ENCODE measurements at places on chromosomes 6 and 20.

- DNase-seq = no peak
These were observed 406.7 kb downstream of the LMBRD1 start for GRCh38 chr6:69390125-69390524.

- DNase-seq = no peak
These were observed 27.6 kb downstream of the MAP7 start for GRCh38 chr6:136522636-136523035.

- no peak for DNase-seq
These were observed 9.2 kb upstream of the GTF2H4 start for GRCh38 chr6:30898750-30899360.

DNA sequence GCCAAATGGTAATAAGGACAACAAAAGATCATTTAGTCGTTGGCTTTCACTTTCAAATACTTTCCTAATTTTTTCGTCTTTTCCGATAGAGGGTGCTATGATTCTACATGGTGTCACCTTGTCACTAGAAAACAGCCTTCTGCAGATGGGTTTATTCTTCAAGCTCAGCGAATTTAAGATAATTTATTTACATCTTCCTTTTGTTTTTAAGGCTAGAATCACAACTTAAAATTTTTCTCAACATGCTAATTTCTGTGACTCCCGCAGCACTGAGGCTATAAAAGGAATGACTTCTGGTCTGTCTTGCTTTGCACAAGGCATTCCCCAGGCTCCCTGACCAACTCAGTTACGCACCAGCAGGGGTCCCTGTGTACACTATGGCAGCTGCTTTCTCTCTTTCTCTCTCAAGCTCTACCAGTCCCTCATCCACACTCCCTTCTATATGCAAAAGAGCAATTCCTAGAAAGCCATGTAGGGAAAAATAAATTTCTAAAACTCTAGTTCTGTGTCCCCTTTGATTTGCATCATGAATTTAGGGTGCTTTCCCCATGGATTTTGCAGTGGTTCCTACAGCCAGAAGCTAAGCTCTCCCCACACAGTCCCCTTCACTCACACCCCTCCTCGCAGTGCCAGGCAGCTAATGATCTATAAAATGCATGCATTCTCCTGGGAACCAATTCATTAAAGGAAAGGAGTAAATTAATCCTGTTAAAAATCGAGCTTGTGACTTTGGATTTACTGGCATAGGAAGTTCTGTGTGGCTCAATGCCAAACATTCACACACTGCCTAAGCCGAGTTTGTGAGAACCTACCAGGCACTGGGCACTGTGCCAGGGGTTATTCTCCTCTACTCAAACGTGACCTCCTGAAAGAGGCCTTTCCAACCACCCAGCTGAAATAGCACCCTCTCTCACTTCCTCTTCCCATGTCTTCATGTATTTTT lies 74.5 kb downstream of the DCDC2 start:
- peak; percentile 47 for DNase-seq

DNA sequence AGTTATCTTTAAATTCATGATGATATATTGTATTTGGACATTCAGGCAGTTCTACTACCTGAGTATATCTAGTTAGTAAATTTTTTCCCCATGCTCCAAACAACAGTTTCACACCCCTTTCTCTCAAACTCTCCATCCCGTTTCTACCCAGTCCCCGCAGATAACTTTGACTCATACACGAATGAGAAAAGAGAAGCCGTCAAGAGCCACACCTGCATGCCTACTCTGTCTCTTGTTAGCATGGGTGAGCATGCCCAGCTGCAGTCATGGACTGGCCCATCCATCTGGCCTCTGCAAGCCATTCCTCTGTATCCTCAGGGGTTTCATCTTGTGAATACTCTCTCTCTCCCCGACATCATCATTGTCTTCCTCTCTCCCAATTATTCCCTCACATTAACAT lies 41.5 kb downstream of the MYB start:
- DNase-seq = no peak

GRCh38 chr6:70163795-70164194 lies 139.1 kb downstream of the COL9A1 start:
- no peak for DNase-seq

DNA sequence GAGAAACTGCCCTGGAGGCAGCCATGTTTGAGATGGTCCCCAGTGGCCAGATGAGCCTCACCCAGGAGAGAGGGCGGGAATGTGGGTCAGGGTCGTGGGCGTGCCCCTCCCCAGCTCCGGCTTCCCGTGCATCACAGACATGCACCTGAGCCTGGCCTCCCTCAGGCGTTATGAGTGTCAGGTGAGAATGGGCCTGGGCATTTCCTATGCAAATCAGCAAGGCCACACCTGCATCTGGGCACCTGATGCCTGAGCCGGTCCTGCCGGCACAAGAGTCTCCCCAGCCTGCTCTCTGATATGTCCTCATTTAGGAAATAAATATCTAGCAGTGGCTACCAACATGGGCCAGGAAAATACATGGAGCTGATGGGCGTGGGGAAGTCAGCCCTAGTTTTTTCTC lies 82.4 kb downstream of the RAMACL start:
- DNase-seq = no peak

- no peak for DNase-seq
These were observed 795 bp downstream of the MMP24OS start for GRCh38 chr20:35277127-35277526.

GRCh38 chr20:32831982-32832381 lies 12.2 kb downstream of the MAPRE1 start:
- DNase-seq = no peak

DNA sequence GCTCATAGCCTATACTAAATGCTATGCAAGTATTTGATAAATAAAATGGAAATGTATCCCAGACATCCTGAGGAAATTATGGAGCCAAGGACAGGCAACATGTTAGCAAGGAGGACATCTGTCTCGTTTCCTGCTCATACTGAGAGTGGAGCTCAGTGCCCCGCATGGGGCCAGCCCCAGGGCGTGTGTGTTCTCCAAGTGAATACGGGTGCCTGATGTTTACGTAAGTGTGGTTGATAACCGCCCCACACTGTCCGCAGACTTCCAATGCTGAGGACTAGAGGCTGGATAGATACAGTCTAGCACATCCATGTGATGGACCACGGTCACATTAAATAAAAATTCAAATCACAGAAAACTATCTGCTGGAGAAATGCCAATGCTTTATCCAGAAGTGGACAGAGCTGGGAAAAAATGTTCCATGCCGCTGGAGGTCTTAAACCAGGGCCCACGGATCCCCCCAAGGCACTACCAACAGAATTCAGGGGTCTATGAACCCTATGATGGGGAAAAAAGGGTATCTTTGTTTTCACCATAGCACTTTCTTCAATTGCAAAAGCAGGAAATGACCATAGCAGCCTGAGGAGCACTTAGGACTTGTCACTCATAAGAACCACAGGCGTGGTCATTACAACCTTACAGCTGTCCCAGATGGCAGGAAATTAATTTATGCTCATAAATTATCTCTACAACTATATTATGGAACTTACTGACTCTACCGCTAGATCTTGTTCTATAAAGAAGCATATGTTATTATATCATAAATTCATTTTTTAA lies 24.9 kb downstream of the TGM2 start:
- no peak for DNase-seq

DNA sequence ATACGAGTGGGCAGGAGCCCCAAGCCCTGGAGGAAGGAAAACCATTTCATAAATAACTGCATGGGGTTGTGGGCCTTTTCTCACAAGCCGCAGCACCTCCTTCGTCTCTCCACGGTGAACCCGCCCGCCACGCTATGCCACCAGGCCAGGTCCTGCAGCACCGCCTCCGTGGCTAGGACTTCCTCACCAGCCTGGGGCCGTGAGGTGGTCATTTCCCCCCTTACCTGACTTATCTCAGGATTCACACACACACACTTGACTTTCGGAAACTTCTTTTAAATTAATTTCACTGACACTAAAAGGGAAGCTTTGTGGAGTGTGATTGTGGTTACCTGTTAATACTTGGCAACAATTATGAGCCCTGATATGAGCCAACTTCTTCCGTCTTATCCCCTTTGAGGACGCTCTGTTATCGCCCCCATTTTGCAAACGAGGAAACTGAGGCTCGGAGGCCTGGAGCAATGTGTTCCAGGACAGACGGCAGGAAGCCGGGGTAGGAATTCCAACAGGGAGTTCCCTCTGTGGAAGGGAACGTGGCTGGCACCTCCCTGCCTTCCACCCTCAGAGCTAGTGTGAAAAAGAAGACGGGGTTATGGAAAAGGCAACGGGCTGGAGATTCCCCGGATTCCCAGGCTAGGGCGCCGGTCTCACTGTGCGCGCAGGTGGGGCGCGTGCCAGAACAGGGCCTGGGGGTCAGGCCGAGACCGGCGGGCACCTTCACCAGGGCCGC lies 817 bp upstream of the SLCO4A1 start:
- no peak for DNase-seq

DNA sequence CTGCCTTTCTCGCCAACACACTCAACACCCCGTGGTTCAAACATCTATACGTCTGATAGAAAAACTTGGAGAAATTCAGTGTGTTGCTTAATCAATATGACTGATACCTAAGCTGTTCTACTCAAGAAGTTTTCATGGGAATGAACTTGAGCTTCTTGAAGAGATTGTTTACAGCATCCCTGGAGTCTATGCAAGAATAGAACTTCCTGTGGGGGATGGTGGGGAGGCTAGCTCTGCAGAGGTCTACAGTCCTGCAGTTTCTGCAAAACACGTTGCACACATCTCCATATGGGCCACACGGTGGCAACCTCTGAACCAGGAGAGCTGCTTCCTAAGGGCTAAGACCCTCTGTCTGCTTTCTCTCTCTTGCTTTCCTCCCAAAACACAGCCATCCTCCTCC lies 32.7 kb upstream of the FANCE start:
- DNase-seq = peak; percentile 43

- no peak for DNase-seq
These were observed 334.3 kb downstream of the ZFAND3 start for GRCh38 chr6:38153798-38154345.

- no peak for DNase-seq
These were observed 5.3 kb upstream of the BPIFB1 start for GRCh38 chr20:33277471-33278441.

DNA sequence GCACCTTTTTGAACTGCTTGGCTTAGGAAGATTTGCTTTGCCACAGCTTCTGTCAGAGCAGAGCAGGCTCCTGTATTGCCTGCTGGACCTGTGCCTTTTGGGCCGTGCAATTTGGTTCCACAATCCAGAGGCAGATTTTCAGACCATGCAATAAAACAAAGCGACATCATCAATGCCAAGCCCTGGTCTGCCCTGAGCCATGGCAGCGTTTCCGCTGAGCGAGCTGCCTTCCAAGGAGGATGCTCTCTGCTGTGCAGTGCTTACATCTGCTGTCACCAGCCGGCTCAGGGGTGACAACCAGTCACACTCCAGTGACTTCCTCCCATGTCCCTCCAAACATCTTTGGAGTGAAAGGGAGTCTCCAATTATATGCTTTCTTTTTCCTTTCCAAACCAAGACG lies 282.2 kb downstream of the CDH26 start:
- DNase-seq = no peak

GRCh38 chr6:45822246-45822812 lies 193.3 kb downstream of the CLIC5 start:
- no peak for DNase-seq

DNA sequence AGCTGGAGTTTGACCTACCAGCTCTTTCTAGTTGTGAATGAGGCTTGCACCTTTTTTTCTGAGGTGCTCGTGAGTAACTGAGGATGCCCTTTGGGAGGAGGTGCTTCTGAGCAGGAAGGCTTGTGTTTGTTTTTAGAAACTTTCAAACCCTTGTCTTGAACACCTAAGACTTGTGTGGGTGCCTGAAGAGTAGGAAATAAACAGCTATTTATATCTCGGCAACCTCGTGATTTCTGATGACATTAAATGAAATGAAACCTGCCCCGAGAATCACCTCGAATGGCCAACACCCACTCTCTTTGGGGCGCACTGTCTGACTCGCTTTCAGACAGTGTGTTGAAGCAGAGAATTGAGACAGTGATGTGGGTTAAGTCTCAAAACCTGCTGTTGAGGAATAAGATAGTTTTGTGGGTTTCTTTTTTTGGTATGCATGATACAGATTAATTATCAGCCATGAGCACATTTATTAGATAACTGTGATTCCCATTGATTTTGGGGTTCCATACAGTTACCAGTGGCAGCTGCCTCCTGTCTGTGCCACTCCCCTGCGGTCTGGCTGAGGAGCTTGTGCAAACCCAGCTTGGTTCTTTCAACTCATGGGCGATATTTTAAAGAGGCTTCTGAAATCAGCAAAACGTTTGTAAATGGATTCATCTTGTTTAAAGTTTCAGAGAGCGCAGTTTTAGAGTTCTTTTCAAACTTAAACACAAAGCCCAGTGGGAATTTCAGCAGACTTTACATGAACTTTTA lies 8.4 kb downstream of the IRF4 start:
- no peak for DNase-seq

- DNase-seq = no peak
These were observed 45.0 kb downstream of the CARMIL1 start for GRCh38 chr6:25324066-25324762.

DNA sequence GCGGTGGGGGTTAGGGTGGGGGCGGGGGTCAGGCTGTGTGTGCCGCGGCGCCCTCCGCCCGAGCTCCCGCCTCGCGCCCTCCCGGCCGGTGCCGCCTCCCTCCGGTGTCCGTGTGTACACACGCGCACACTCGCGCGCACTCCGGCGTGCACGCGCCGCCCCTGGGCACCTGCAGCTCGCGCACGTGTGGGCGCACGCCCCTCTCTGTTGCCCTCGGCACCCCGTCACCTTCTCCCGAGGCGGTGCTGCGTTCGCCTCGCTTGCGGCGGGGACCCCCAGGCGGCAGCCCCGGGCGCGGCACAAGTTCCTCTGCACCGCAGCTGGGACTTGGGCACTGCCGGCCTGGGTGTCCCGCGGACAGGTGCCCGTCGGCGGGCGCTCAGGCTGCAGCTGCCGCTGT lies 525 bp downstream of the MACROD2 start:
- DNase-seq = no peak

GRCh38 chr6:166715065-166715464 lies 88.0 kb upstream of the RPS6KA2 start:
- DNase-seq = no peak

GRCh38 chr6:138456401-138456790 lies 42.9 kb downstream of the NHSL1 start:
- DNase-seq = no peak

GRCh38 chr20:63580796-63581461 lies 6.9 kb upstream of the HELZ2 start:
- peak; percentile 18 for DNase-seq

DNA sequence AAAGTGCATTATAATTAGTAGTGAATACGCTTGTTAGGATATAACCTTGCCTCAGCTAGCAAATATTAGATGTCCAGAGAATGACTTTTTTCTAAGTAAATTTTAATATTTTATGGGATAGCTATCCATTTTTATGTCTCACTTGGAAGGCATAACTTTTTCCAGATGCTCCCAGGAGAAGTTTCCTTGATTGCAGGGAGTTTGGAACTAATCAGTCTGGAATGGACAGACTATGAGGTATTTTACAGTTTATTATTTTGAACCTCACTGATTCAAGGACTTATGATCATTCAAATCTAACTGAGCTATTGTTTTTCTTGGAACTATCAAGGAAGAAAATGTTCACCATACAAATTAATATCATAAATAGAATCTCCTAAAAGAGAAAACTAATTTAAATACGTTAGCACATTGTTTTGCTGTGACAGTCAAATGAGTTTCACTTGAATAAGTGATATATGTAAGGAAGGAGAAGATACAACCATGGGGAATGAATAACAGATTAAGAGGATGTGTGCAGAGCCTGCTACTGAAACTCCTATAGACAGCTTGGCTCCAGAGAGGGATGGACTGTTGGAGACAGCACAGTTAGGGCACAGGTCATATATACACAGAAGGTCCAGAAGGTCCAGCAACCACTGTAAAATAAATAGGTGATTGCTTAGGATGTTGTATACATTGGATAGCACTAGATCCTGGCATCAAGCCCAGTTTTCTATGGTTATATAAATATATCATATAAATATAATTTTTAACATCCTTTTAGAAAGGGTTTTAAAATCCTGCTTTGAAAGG lies 20.6 kb upstream of the LCA5 start:
- no peak for DNase-seq

GRCh38 chr6:43978473-43979346 lies 148.5 kb downstream of the MRPL14 start:
- no peak for DNase-seq
